ENCODE measurements at places on chromosomes 2 and 18. TPM values are rescaled to one million over a fixed set of nuclear protein-coding genes. Genes with fewer than 3 reads are reported as not detected.

- no peak for DNase-seq
Measured at GRCh38 chr2:66445076-66445924, 10.4 kb downstream of the MEIS1 start.

GRCh38 chr2:96152304-96153161, 7.3 kb upstream of the DUSP2 start:
- no peak for DNase-seq

DNA sequence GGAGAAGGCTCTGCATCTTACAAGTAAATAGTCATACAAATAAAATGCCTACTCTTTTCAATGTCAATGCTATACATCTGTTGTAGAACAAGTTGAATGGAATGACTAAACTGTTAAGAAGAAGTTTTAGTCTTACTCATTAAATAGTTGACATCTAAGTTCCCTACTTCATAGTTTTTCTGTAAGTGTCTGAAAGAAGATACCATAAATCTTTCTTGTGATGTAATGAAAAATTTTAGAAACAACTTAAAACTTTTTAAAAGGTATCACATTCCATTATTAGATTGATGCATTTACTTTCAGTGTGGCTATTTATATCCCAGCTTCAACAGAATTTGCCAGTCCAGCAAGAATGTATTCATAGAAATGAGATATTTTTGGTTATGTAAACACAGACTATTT, 185.2 kb upstream of the EPC2 start:
- DNase-seq = no peak

DNA sequence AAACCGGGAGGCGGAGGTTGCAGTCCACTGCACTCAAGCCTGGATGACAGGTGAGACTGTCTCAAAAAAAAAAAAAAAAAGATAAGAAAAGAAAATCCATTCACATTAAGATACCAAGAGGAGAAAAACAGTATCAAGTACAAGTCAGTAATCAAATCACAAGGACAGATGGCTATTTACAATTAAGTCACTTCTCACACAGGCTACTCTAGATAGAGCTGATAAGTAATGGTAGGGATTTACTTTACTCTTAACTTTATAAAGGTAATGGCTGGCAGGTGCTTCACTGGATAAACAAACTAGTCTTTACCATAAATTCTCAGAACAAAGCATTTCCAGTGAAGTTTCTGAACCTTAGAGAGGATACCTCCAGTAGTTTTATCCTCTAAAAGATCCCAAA, 11.5 kb downstream of the SF3B1 start:
- no peak for DNase-seq

DNA sequence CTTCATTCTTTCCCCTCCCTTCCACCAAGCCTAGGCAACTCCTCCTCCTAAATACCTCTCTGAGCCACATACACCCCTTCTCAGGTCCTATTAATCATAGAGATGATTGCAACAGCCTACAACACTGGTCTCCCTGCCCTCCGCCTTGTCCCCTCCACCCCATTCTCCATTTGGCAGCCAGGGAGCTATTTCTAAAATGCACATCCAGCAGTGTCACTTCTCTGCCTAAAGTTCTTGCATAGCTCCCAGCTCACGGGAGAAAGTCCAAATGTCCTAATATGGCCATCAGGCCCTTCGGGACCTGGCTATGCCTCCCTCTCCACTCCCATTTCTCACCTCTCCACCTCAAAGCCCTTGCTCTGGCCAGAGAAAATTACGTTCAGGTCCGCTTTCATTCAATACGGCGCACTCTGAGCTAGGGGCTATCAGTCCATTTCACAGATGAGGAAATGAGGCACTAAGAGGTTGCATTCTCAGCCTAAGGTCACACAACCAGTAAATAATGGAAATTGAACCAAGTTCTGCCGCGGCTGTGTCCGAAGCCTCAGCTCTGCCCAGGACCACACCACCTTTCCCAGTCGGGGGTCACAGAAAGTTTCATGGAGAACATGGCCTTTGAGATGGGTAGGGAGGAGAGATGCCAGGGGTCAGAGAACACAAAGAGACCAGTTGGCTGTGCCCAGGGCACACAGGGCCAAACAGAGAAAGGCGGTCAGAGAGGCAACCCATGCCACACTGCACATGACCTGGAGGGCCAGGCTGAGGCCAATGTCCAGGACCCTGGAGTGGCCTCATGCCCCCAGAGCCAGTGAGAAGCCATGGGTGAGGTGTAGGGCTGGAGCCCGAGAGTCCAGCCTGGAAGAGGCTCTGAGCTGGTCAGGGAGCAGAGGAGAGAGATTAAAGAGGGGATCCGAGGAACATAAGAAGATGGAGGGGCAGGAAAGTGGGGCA, 72.8 kb downstream of the TNS1 start:
- no peak for DNase-seq

DNA sequence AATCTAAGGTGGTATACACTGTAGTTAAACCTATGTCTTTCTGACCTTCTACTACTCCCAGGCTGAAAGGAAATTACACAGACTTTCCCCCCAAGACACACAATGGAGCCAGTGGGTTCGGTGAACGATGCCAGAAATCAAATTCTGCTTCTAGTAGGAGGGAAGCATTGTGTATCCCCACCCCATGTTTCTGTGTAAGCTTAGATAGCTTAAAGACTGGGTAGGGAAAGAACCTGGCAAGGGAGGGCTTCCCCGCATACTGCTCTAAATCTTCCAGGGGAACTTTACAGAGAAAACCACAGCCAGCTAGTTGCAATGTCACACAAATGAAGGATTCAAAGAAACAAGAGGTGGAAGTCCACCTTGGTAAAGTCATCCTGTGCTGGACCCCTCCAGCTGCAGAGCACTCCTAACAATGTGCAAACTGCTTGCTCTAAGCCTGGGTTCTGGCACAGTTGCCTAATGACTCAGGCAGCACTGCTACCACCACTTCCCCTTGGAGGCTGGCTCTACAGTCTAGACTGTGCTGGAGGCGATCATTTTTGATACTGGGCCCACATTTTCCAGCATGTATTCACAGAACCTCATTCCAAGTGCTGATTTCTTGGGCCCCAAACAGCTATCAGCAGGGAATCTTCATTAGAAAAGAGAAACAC, 47.5 kb downstream of the TRIB2 start:
- DNase-seq = no peak

GRCh38 chr2:66682476-66682875, 247.6 kb downstream of the MEIS1 start:
- no peak for DNase-seq

DNA sequence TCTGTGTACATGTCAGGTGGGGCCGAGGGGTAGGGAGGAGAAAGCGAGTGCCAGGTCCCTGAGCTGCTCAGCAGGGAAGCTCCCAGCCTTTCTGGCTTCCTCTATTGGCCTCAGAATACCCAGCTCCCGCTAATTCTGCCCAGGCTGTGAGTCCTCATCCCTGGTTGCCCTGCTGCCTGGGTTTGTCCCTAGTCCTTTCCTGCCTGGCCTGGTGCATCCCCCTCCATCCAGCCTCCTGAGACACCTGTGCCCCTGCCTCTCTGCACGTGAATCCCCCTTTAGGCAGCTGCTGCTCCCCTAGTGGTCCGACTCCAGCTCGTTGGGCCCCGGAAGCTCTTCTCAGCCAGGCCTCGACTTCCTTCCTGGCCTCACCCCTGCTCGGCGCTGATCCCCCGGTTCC, 54.6 kb downstream of the INHBB start:
- no peak for DNase-seq

GRCh38 chr2:88831792-88832248, 140.3 kb downstream of the RPIA start:
- no peak for DNase-seq

GRCh38 chr2:201194097-201194496, 11.2 kb downstream of the CASP10 start:
- no peak for DNase-seq

GRCh38 chr2:112173646-112174319, 35.6 kb downstream of the FBLN7 start:
- DNase-seq = no peak

DNA sequence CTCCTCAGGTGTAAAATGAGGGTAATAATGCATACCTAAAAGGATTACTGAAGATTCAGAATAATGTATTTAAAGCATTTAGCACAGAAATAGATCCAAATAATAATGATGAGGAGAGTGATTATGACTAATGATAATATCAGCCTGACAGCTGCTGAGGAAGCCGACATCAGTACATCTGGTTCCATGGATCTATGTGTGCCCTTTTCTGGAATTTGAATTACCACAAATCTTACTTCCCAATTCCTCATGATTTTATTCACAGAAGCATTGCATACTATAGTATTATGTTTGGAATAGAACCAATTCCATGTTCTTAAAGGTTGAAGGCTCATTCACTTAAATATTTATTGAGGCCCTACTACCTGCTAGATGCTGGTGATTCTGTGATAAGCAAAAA, 248.9 kb upstream of the THUMPD2 start:
- DNase-seq = no peak

Gene FSIP2
- polyA plus RNA-seq = 3.7 TPM

Gene IL18RAP
- 0.47 TPM for polyA plus RNA-seq

Gene LRRC30
- 0.39 TPM for polyA plus RNA-seq

Gene CFC1
- not detected for polyA plus RNA-seq

Gene FER1L5
- 0.75 TPM for polyA plus RNA-seq

Gene PAIP2B
- 18.5 TPM for polyA plus RNA-seq

Data from left renal cortex interstitium (tissue), 4 donors.